ENCODE measurements at places on chromosomes 3 and 15.

- DNase-seq, result no peak
Observed at GRCh38 chr3:4838621-4839022, 140.6 kb upstream of the BHLHE40 start.

DNA sequence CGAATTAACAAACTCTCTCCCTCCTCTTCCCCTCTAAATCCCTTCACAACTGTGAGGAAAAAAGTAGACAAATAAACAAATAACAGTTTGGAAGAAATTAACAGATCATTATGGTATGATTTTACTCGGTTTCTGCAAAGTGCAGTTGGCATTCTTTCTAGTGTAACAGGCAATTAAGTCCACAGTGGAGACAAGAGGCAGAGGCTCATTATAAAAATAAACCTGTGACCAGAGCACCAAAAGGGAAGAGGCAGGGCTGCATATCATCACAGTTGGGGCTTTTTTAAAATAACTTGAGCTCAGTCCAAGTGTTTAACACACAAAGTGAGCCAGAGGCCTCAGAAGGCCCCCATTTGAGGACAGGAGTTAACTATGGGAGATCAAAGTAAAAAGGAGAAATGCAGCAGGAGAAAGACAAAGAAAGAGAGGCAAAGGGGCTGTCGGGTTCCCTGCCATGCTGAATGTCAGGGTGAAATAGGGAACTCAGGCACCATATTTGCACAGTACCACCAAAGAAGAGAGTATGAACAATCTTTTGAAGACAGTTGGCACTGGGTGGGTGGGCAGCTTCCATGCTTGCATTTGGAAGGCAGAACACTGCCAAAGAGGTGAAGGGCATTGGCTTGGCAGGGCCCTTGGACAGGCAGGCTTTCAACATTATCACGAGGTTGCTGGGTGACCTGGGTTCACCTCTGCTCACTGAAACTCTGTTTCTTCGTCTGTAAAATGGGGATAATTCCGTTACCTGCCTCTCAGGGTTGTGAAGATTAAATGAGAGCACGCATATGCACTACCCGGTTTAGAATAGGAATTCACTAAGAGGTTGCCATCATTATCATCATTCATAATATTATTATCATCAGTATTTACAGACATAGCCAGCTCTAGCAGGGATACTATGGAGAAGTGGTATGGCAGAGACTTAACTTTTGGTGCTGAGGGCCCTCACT is 134.5 kb downstream of the MEX3B start:
- no peak for DNase-seq

DNA sequence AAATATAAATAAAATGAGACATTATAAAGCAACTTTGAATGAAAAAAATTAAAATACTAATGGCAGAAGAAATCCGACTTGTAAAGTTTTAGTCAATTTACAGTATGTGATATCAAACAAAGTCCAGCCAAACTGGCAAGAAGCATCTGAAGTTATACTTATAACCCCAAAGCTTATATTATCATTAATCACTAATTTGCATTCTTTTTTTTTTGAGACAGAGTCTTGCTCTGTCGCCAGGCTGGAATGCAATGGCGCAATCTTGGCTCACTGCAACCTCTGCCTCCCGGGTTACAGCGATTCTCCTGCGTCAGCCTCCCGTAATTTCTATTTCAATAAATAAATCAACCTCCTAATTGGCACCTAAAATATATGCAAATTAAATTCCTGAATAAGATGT is 80.1 kb downstream of the AQR start:
- peak; percentile 41 for DNase-seq

- peak; percentile 51 for DNase-seq
Observed at GRCh38 chr3:61684386-61684785, 123.0 kb downstream of the PTPRG start.

- DNase-seq, result no peak
Observed at GRCh38 chr15:41695750-41696436, 35.7 kb downstream of the MGA start.

DNA sequence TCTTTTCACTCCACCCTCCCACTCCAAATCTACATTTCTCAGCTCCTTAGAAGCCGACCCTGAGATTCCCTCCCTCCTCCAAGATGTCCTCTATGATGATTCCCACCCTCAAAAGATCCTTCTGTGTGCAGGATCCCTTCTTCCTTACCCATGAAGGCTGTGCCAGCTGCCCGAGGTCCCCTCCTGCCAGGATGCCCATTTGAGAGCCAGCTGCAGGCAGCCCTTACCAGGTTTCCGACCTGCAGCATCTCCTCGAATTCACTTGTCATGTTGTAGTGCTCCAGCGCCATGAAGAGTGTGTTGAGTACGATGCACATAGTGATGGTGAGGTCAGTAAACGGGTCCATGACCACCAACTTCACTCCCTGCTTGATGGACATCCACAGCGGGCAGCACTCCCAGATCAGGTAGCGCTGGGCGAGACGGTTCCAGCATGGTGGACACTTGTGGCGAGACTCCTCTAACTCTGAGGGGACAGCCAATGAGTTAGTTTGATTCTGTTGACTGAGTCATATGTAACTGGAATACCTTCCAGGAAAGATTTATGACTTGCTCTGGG is 51.9 kb downstream of the SCN5A start:
- no peak for DNase-seq

DNA sequence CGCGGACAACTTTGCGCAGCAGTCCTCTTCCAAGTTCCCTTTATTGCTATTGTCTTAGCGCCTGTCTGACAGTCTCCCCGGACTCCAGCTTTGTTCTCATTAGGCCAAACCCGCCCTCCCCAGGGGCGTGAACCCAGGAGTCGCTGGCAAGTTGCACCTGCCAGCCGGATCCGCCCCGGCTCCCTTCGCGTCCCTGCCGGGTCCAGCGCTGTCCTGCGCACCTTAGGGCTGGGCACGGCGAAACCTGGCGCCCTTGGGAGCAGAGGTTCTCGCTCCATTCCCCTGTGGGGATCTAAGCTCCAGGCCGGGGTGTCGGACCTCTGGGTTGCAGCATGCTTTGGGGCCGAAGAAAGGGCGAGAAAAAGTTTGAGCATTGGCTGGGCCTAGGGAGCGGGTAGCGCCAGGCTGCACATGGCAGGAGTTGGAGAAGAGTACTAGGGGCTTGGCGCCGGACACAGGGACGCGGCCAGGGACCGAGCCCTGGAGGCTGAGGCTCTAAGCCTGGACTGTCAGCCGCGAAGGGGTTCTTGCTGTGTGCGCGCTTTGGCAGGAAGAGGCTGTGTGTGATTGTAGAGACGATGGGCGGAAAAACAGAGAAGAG is 335.1 kb upstream of the THRB start:
- no peak for DNase-seq

DNA sequence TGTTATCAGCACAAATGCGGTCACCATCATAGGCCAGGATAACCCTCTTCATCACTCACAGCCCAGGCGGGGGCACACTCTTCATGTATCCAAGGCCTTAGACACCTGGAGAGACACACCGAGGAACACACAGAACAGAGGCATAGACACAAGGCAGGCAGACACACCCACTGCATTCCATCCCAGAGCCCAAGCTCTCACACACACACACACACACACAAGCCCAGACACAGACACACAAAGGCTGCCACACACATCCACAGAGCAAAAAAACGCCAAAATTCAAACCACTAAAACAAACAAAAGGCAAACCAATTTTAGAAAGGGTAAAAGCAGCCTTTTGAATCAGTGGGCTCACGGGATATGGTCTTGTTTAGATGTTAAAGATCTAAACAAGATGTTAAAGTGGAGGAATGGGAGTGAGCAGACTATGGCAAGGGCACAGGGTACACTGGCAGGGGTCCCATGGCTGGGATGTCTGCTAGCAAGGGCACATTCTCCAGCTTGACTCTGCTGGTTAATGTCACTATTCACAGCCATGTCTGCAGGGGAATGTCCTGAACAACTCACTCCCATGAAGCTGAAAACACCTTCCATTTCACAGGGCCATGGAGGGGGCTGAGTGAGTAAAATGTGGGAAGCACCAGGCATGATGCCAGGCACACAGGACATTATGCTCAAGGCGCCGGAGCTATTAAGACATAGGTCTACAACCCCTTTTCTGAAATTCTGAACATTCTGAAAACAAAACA is 14.9 kb upstream of the CRABP1 start:
- peak; percentile 48 for DNase-seq

GRCh38 chr3:1207904-1208303 is 115.1 kb downstream of the CNTN6 start:
- no peak for DNase-seq

DNA sequence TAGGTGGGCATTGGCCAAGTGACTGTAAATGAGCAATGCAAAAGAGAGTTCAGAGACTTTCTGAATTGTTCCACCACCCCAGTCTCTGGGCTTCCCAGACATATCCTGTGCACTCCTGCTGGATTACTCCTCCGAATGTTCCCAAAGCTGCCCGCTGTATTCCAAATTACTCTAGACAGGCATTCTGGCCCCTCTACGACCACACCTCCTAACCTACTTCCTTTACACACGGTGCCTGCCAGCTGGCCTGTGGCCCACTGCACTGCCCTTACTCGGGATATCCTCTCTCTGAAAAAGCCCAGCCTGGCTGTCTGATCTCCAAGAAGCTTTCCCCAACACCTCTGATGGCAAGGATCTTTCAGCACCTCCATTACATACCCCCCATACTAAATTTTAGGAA is 66.6 kb downstream of the DUT start:
- DNase-seq, result no peak

DNA sequence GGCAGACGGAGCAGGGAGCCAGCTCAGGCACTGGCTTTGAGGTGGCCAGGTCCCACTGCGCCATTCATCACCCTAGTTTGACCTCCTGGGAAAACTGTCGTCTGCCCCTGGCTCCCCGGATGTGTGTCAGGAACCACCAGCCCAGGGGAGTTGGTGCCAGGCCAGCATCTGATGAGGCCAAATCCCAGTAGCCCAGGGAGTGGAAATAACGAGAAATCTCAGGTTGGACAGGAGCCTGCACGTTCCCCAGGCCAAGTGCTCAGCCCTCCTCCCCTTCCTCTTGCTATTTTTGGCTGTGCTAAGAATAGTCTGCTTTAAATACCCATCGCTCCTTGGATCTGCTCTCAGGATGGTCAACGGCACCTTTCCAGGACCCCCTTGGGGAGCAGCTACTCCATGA is 93.1 kb upstream of the RPL32 start:
- DNase-seq, result peak; percentile 72

GRCh38 chr3:146403792-146404191 is 65.6 kb downstream of the PLSCR2 start:
- DNase-seq, result no peak

DNA sequence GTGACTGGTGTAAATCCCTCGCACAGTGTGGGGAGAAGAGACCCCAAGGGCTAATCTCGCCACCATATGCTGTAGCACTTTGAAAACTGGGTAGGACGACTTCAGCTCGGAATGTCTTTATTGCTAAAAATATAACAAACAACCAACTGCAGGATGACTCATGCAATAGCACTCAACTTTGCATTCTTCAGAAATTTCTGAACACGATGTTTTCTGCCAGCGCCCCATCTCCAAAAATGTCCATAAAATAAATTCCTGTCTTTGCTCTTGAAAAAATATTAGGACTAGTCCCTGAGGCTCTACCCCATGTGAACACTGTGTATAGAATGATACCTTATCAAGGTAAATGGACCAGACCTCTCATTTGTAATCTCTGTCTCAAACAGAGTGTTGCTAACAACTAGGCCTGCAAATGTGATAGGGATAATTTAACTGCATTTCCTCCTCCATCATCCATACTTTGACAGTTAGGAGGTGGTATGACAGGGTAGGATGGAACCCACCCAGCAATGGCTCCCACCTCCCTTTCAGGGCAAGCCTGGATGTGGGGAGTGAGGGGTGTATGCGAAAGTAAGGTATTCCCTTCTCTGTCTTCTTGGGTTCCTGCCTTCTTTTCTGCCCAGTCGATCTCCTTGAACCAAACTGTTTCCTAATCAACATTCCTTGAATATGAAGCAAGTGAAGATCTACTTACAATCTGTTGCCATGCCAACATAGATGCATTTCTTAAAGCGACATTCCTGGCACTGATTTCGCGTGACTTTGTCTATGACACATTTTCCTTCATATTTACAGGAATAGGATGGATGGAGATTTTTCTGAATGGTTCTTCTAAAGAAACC is 201.1 kb downstream of the NR1D2 start:
- peak; percentile 99 for DNase-seq

GRCh38 chr3:44511238-44511566 is 33.7 kb upstream of the ZNF445 start:
- DNase-seq, result peak; percentile 2

DNA sequence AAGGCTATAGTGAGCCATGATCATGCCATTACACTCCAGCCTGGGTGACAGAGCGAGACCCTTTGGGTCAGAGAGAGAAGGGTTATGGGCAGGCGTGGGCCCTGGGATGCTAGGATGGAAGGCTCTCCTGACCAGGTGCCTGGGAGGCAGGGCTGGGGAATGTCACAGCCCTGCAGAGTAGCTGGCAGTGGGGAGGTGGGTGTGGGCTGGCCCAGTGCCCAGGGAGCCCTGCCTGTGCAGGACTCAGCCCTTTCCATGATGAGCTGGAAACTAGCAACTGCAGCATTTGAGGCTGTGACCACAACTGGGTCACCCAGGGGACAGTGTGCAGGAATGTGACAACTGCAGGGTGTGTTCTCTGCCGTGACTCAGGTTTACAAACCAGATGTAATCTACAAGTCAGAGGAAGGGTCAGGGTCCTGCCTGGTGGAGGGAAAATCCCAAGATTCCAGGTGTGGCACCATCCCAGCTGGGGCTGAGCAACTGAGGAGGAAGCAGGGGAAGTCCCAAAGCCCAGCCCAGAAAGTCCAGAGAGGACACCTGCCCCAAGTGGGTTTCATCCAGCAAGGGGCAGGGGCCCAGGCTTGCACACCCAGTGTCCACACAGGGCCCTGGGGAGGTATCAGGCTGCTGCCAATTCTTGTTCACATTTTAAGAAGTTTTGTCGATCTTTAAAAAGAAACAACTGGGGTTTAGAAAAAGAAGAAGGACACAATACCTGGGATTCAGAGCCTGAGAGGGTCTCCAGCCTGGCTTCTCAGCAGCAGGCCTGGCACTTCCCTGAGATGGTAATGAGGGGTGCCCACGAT is 45.5 kb downstream of the SLC28A1 start:
- DNase-seq, result peak; percentile 55

DNA sequence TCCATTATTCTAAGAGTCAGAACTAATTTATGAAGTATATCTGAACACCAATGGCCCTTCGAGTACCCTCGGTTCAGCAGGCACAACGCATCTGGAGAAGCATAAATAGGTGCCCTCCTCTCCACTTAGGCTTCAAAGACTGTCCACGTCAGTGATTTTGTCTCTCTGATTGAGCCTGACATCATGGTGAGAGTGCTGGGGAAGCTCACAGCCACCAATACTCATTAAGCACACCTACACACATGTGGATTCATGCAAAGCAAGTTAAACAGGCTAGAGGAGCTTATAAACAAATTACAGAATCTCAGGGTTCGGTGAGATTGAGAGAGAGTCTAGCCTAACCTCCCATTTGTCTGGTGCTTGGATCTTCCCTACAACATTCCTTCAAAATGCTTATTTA is 3.6 kb downstream of the CLDN1 start:
- no peak for DNase-seq

DNA sequence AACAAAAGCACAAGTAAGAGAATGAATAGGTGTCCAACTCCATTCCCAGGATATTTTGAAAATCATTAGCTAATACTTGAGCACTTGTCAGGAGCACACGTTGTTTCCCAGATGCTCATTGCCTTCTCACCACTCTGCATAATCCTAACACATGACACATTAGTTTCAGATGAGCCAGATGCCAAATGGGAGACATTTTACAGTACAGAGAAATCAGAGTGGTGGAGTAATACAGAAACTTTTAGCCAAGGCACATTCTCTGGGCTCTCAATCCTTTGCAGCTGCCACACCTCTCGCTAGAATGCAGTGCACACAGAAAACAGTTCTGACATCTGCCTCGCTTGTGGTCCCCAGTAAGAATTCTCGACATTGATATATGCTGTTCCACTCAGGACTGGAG is 76.6 kb downstream of the P3H2 start:
- peak; percentile 86 for DNase-seq

GRCh38 chr3:107752202-107752990 is 229.6 kb downstream of the BBX start:
- DNase-seq, result peak; percentile 39
